ENCODE measurements at places on chromosomes 11 and 22.

DNA sequence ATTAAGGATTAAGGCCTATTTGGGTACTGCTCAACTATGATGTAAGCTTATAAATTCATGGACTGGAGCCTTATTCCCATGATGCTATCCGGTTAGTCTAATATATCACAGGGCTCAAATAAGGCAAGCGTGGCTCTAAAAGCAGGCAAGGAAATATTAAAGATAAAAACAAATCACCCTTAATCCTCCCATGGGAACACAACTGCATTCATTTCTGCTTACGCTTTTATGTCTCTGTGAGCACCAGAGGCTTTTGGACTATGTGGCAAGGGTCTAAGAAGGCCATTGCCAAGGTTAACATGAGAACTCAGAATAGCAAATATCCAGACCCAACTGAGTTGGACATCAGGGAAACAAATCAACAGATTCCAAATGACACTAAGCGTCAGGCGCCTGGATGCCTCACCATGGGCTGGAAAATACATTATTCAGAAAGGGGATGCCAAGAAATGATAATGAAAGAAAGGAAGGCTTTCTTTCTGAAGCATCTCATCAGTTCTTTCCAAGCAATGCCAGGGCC lies 138.1 kb downstream of the SLC1A2 start:
- no peak for DNase-seq

DNA sequence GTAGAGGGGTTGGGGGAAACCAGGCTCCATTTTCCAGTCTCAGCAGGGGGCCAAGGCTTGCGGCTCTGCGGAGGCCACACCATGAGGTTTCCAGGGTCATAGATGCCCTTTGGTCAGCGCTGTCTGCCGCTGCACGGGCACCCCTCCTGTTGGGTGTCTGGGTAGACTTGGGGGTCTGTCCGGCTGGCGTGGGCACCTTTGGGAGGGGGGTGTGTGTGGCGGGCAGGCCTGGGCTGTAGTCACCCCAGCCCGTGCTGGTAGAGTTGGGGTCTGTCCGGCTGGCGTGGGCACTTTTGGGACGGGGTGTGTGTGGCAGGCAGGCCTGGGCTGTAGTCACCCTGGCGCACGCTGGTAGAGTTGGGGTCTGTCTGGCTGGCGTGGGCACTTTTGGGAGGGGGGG lies 18.6 kb downstream of the LSP1 start:
- no peak for DNase-seq

- no peak for DNase-seq
Observed at GRCh38 chr11:86802601-86803051, 2.3 kb downstream of the PRSS23 start.

- DNase-seq, result no peak
Observed at GRCh38 chr11:30586251-30587144, at the start of gene MPPED2. Gene MPPED2 (minus strand): TSS chr11:30586353. CDS start chr11:30580373, 5,980 bp downstream.

- DNase-seq, result no peak
Observed at GRCh38 chr22:17638182-17638431, 450 bp upstream of the BCL2L13 start.

- DNase-seq, result no peak
Observed at GRCh38 chr11:121291896-121292494, 576 bp upstream of the SC5D start.

DNA sequence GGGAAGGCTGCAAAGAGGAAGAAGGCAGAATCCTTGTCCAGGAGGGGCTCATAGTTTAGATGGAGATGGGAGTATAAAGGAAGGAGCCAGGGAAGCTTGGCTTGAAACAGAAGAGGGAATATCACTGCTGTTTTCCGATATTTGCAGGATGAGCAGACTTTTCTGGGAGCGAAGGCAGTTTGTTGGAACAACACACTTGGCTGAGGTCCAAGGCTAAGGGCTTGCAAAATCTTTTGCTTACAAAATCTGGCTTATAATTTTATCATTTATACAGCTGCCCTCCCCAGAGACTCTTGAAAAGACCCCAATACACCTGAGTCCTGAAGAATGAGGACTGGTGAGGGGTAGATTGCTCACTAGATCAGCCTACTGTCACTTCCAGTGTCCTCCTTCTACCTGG lies 174.8 kb downstream of the NELL1 start:
- DNase-seq, result no peak

DNA sequence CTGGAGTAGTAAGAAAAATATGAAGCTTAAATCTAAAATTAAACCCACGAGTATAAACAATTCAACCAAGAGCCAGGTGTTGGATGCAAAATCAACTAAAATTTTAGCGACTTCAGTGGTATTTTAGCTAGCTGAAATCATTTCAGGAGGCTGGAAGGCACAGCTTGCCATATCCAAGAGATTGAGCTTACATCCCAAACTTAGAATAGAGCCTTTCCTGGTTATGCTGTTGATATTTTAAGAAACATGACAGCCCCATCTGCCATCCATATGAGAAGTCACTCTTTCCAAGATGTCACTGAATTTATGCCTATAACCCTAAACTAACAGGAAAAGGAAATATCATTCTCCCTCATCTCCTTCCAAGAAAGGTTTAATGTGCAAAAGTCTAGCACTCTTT lies 334.0 kb downstream of the KCNA4 start:
- DNase-seq, result no peak

- peak; percentile 21 for DNase-seq
Observed at GRCh38 chr22:21972293-21972779, 10.3 kb downstream of the TOP3B start.

DNA sequence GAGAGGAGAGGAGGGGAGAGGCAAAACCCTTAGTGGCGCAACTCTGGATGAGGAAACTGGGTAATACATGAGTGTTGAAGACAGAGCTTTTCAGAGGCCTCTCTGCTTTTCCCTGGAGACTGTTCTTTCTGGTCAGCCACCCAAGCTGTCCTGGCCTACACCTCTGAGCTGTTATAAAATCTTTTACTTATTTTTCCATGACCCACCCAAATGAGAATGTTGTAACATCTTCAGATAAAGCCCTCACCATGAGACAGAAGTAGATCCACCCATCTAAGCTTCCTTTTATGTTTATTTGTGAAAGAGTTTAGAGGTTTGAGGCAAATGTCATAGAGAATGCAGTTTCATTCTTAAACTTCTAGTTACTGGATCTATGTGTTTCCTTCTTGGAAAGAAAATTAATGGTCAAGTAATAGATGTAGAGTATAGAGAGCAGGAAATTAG lies 20.3 kb upstream of the APLP2 start:
- no peak for DNase-seq

GRCh38 chr22:49025791-49026493 lies 801.7 kb downstream of the BRD1 start:
- DNase-seq, result no peak

DNA sequence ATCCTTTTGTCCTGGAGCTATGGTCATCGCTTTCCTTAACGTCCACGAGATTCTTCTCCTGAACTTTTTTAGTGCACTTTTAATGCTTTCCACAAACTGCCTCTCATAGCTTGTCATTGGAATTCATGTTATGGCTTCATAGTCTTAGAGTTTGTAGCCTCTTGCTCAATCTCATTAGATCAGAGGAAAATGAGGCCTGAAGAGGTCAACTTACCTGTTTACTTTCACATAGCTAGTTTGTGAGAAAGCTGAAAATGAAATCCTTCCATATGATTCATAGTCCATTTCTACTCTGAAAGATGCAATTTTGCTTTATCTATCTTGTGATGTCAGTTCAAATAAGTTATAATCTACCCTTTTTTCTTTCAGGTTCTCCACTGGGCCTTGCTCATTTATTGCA lies 1747.2 kb upstream of the RAG2 start:
- no peak for DNase-seq

GRCh38 chr11:62025487-62026105 lies 58.2 kb upstream of the FTH1 start:
- DNase-seq, result peak; percentile 39

DNA sequence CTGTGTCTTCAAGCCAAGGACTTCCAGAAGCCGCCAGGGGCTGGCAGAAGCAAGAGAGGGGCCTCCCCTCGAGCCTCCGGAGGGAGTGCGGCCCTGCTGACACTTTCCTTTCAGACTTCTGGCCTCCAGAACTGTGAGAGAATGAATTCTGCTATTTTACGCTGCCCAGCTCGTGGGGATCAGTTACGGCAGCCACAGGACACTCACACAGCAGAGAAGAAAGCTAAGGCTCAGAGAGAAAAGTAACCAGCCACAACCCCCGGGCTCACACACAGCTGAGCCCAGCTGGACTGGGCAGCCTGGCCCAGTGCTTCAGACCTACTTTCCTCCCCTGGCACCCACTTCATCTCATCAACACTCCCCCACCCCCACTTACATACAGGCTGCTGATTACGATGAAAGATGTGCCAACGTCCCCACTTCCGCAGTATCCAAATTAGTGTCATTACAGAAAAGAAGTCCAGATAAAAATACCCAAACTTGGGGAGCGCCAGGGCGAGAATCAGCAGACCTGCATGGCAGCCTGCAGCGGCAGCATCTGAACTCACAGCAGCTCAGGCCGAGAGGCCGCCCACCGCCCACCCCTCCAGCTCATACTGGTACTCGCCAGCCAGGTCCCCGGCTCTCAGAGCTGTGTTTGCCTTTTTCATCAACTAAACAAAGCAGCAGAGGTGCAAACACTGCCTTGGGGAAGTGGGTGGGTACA lies 15.3 kb downstream of the PHF21B start:
- no peak for DNase-seq

DNA sequence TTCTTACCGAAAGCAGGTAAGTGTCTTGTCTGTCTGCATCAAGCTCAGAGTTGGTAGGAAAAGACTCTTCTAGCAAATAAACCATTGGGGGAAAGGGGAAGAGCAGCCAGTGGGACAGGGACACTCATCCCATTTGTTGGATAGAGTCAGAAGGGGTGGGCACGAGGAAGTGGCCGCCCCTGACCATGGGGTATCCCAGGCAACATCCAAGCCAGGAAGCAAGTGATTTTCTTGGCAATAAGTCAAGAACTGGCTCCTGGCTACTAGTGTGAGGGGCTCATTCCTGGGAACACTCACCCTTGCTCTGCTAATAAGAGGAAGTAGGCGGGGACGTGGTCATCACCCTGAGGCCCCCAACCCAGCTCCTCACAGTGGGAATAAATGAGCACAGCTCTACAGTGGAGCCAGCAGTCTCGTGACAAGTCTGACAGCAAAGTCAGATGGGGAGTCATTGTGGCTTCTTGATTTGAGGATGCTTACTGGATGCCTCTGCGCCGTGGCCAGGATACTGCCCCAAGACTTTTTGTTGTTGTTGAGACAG lies 6.7 kb downstream of the SLC25A18 start:
- DNase-seq, result no peak

- no peak for DNase-seq
Observed at GRCh38 chr11:42066113-42066512, 606.7 kb upstream of the LRRC4C start.

DNA sequence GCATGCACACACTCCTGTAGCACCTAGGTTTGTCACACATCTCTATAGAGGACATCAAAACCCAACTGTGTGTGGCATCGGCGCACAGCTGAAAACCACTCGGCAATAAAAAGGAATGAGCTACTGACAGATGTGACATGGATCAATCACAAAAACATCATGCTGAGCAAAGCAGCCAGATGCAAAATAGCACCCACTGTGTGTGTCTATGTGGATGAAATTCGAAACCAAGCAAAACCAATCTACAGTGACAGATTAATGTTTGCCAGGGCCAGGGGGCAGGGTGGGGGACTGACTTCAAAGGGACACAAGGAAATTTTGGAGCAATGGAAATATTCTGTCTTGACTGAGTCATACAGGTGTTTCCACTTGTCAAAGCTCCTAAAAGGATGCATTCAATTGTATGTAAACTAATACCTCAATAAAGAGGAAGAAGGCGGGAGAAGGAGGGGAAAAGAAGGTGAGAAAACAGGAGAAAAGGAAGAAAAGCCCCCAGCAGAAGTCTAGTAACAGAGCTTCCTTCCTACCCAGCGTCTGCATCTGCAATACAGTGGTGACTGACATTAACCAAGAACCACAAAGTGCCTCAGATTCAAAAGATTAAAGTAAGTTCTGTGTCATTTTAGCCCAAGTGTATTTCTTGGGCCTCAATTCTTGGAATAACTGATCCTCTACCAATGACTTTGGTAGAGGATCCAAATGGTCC lies 49.8 kb downstream of the PACSIN2 start:
- DNase-seq, result no peak

- no peak for DNase-seq
Observed at GRCh38 chr11:15113381-15113780, 1.3 kb upstream of the INSC start.

- peak; percentile 34 for DNase-seq
Observed at GRCh38 chr11:35083431-35084238, 55.3 kb upstream of the CD44 start.

DNA sequence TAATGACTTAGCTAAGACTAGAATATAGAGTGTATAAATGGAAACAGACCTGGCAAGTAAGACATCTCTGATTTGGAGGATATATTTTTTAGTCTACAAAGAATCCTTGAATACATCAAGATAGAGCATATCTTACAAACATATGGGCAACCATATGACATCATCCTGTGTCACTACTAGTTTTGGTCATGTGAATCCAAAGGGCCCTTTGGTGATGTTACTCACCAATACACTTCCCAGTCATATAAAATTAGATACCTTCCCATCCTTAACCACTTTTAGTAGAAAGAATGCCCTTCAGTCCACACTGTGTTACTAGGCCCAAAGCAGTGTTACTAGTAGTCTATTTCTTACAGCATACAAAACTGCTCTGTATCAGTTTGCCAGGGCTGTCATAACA lies 31.6 kb downstream of the GRIA4 start:
- no peak for DNase-seq

DNA sequence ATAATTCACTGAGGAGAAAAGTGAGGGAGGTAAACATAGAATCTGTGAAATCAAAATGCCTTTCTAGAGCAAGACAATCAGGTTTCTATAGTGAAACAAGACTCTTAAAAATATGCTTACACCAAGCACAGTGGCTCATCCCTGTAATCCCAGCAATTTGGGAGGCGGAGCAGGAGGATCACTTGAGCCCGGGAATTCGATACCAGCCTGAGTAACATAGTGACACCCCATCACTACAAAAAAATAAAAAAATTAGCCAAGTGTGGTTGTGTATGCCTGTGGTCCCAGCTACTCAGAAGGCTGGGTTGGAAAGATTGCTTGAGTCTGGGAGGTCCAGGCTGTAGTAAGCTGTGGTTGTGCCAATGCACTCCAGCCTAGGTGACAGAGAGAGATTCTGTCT lies 43.2 kb upstream of the ME3 start:
- DNase-seq, result no peak

GRCh38 chr11:127656116-127656836 lies 655.7 kb upstream of the KIRREL3 start:
- DNase-seq, result no peak

GRCh38 chr11:120324932-120325810 lies at the start of gene TLCD5:
Gene TLCD5 (plus strand): TSS chr11:120325299. CDS start chr11:120327442, 2,143 bp downstream.
- DNase-seq, result no peak

DNA sequence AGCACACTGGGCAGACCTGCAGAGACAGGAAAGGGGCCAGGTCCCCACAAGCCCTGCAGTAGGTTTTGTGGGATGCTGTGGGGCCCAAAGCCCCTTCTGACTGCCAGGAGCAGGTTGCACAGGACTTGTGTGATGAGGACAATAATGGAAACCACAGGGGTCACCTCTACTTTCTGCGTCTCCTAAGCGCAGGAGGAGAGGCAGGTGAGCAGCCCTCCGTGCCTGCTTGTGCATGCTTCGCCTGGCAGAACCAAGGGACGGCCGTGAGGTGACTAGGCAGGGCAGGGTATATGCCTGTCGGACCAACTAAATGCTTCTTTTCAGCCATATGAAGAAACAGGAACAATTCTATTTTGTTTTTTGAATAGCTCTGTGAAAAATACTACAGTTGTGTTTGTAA lies 77.9 kb upstream of the PITPNB start:
- DNase-seq, result no peak
